Activated CD4-positive, alpha-beta T cell treated with anti-CD3 and anti-CD28 coated beads, Interleukin-2, amount 50 U/mL, for 16 hours (primary cell): ENCODE measurements at places on chromosomes 3 and 15.
A peak's percentile ranks its signal among the peaks of the same experiment; 100 is the strongest.

- DNase-seq: no peak
Measured at GRCh38 chr15:77706482-77707244, 74.0 kb upstream of the LINGO1 start.

DNA sequence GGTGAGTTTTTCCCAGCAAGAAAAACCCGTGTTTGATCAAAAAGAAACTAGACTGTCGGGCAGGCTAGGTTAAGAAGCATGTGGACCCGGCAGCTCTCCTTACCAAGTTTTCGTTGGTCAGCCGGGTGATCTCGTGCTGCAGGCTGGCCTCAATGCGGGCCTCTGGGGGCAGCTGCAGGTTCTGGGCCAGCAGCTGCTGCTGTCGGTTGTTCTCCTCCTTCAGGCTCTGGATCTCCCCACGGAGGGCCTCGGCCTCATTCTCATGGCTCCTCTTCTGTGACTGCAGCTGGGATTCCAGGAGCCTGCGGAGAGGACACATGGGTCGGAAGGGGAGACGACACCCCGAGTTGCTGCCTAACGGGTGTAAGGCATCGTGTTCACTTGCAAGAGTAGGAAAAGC is 44.5 kb upstream of the MYO5C start:
- DNase-seq: no peak

DNA sequence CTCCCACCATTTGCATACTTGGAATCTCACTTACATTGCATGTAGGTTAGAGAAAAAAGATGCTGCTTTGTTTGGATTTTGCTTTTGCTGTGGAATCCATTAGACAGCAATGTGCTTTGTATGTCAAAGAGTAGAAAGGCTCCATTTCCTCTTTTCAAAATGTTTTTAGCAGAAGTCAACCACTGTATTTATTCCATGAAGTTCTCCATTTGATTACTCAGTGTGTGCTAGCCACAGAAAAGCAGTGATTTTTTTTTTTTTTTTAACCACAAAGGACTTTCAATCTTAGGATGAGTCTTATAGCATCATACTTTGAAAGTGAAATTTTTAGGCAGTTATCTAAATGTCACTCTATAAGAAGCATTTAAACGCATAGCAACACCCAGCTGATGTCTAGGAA is 285.0 kb upstream of the ADAMTS9 start:
- peak; percentile 30 for DNase-seq

GRCh38 chr15:89129123-89129815 is 41.0 kb downstream of the ABHD2 start:
- DNase-seq: peak; percentile 43

GRCh38 chr15:25180606-25181292 is 226.0 kb downstream of the SNRPN start:
- no peak for DNase-seq

DNA sequence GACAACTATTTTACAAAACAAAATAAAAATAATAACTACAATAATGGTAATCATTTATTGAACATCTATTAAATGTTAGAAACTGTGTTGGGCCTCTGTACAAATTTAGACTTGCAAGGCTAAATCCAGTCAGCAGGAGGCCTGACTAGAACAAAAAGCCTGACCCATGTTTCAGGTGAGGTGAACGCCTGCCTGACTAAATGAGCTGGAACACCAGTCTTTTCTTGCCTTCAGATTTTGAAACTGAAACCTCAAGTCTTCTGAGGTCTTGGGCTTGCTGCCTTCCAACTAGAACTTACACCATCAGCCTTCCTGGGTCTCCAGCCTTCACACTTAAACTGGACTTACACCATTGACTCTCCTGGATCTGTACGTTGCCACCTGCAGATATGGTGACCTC is 706.9 kb downstream of the TBL1XR1 start:
- DNase-seq: no peak

DNA sequence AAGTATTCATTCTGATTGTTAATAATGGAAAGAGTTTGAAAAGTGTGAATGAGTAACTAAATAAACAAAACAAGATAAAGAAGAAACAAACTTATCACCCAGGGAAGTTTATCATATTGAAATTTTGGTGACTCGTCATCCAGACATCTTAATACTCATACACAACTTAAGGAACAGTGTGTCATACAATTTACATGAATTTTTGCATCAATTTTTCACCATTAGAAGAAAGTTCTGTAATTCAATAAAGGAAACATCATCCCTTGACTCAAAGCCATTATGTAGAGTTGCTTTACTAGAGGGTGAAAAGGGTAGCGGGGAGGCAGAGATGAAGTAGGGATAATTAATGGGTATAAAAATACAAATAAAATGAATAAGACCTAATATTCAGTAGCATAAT is 536.2 kb downstream of the GRM7 start:
- DNase-seq: no peak

DNA sequence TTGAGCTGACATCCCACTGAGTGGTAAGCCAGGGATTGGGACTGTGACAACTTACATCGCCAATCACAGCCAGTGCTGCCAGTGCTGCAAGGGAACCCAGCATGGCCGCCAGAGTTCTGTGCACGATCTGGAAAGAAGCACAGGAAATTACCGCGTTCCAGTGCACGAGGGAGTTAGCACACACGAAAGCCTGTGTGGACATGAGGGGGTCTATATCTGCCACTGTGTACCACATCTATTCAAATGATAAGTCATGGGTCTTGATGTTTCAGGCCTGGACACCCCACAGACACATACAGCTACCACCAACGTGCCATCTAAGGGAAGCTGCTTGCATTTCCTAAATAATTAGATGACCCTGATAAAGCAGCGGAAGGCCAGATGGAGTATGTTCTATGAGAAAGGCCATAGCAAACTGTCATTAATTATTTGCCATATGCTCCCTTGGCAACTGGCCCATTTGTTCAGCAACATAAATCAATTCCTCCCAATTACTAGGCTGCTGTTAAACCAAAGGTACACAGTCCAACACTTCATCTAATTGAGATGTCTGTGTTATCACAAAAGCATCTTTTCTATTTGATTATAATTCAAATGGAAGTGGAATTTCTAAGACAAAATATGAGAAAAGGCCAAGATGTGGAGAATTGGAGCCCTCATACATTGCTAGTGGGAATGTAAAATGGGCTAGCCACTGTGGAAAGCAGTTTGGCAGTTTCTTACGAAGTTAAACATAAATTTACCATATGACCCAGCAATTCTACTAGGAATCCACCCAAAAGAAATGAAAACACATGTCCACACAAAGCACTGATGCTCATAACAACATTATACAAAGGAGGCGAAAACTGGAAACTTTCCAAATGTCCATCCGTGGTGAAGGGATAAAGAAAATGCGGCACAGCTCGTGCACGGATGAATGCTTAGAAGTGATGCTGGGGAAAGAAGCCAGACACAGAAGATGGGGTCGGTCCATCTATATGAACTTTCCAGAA is 108.3 kb downstream of the OCA2 start:
- DNase-seq: no peak

- DNase-seq: no peak
Measured at GRCh38 chr3:197504641-197505121, 51.1 kb downstream of the BDH1 start.

DNA sequence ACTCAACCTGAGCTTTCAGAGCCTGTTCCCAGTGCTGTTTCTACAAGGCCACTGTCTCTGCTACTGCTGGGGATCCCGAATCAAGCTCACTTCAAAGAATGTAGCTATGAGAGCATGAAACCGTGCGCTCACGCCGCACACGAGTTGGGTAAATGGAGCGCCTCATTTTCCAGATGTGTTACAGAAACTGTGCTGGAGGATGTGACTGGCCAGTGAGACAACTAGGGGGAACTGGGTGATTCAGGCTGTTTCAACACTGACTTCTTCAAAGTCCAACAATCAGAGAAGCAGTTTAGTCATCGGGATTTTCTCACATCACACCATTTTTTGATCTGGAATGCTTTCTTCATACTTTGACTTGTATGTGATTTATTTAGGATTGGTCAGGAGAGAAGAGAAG is 3.5 kb downstream of the ZNF710 start:
- DNase-seq: no peak

- no peak for DNase-seq
Measured at GRCh38 chr15:39474657-39475056, 106.2 kb upstream of the THBS1 start.

DNA sequence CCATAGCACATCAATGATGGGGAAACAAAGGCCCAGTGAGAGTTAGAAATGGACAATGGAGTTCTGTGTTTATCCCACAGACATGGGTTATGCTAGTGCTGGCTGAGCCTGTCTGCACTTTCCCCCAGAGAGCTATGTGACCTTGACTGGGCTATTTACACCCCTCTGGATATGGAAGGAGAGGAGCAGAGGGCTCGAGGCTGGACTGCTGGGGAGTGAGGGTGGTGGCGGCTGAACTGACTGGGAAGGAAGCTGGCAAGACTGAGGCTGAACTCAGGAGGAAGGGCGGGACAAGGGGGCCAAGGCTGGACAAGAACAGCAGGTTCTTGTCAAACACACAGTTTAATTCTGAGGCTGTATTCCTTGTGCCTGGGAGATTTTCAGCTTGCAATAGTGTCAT is 10.8 kb upstream of the INSYN1 start:
- no peak for DNase-seq

GRCh38 chr3:128501431-128501830 is 8.4 kb upstream of the GATA2 start:
- DNase-seq: no peak

- DNase-seq: peak; percentile 76
Measured at GRCh38 chr3:160140756-160141155, 84.5 kb upstream of the C3orf80 start.

- DNase-seq: no peak
Measured at GRCh38 chr3:70308760-70309159, 3.7 kb downstream of the MDFIC2 start.
